ENCODE measurements at places on chromosomes 1 and 21.

- ATAC-seq: no peak
Measured at GRCh38 chr1:39668894-39669293, 3.0 kb downstream of the NT5C1A start.

- no peak for ATAC-seq
Measured at GRCh38 chr1:69706473-69706872, 138.8 kb downstream of the LRRC7 start.

- ATAC-seq: peak; percentile 88
Measured at GRCh38 chr1:198187973-198188588, 31.3 kb downstream of the NEK7 start.

- no peak for ATAC-seq
Measured at GRCh38 chr1:110476028-110476765, 25.2 kb downstream of the PROK1 start.

- no peak for ATAC-seq
Measured at GRCh38 chr1:179376223-179376622, 10.5 kb downstream of the AXDND1 start.

DNA sequence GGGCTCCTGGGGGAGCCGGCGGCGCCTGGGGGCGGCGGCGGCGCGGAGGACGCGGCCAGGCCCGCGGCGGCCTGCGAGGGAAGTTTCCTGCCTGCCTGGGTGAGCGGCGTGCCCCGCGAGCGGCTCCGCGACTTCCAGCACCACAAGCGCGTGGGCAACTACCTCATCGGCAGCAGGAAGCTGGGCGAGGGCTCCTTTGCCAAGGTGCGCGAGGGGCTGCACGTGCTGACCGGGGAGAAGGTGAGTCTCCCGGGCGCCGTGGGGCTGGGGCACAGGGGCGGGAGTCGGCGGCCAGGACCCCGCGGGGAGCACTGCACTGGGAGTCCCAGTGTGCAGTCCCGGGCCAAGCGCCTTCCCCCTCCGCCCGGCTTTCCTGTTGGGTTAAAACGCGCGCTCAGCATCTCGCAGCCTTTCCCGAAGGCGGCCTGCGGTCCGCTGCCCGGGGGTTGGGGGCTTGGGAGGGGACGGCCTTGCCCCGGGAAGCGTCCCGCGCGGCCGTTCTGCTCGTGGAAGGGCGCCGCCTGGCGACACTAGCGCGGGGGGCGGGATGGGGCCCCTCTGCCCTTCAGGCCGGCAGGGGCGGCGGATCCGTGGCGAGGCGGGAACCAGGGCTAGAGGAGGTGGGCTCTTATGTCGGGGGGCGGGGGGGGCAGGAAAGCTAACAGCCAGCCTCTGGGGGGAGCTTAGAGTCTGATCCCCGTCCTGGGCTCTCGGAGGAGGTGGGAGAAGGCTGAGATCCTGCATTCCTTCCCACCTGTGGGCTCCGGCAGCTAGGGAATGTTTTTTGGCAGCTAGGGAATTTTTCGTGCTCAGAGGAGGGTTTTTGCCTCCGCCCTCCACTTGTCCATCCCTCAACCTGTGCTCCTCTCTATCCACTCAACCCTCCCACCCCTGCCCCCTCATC lies 1.1 kb downstream of the HUNK start:
- ATAC-seq: no peak

DNA sequence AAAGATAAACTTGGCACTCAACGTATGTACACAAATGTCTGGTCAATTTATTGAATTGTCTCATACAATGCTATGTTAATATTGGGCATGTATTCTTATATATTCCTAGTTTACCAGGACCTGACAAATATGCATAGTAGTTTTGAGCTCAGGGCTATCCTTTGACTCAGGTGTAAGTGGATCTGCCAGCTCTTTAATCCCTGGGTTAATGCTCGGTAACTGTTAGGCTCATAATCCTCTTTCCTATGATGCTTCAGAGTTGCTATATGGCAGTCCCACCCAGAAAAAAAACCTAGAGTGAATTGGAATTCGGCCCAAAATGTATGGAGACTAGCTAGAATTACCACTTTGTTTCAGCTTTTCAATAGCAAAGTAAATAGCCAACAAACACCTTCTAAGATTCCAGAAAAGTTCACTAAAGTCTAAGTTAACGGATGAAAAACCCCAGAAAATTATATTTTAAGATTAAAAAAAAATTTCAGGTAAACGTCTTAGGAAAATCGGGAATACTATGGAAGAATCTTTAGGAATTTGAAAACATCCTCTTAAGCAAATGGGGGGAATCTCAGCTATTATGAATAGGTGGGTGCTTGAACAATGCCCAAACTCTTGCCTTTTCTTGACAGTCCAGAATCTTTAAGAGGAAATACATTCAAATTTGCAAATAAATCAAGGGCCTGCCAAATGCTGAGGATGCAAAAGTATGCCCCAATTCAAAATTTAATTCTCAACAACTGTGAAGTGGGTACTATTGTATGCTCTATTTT lies 10.9 kb downstream of the H3-3A start:
- no peak for ATAC-seq

GRCh38 chr1:26075421-26076144 lies 8.2 kb upstream of the TRIM63 start:
- no peak for ATAC-seq

GRCh38 chr1:198620951-198621824 lies 17.7 kb upstream of the PTPRC start:
- ATAC-seq: peak; percentile 66

- ATAC-seq: no peak
Measured at GRCh38 chr1:212287261-212287895, 2.2 kb downstream of the PPP2R5A start.

GRCh38 chr1:1427106-1427819 lies 6.2 kb upstream of the ANKRD65 start:
- no peak for ATAC-seq

- no peak for ATAC-seq
Measured at GRCh38 chr1:219317762-219318353, 144.2 kb downstream of the LYPLAL1 start.

- ATAC-seq: no peak
Measured at GRCh38 chr1:175009532-175009931, 9.8 kb downstream of the CACYBP start.

GRCh38 chr1:226157761-226158316 lies 28.7 kb downstream of the ACBD3 start:
- no peak for ATAC-seq

DNA sequence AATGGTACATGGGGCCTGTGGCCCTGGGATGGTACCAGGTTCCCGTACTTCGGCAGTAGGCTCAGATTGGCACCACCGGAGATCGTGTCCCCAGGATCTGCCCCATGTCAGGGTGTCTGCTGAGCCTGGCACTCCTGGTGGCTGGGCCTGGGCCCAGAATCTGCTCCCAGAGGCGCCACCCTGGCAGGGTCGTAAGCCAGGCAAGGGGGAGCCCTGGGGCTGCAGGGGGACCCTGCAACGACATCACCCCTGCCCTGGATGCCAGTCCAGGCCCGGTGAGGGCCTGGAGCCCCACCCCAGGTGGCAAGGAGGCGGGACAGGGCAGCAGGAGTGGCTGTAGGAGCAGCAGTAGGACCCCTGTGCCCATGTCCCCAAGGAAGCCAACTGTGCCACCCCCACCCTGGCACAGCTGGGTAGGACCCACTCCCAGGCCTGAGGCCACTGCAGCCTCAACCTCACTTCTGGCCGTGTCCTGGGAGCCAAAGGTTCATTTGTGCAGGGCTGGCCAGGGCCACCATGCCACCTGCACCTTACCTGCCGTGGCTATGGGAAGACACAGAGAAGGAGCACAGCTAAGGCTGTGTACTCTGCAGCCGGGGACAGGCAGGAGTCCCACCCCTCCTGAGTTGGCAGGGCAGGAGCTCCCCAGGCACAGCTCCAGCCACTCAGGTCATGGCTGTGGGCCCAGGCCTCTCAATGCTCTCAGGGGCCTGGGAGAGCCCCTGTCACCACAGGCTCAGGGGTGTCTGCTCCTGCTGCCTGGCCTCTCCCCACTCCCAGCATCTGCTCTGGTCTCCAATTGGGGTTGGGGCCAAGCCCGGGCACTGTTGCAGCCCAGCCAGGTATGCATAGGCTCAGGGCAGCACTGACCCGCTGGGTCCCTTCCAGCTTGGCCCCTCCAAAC lies 141.7 kb downstream of the EIF4G3 start:
- no peak for ATAC-seq

GRCh38 chr1:36351227-36351977 lies 28.0 kb upstream of the EVA1B start:
- ATAC-seq: peak; percentile 19

- ATAC-seq: no peak
Measured at GRCh38 chr1:190102757-190103326, 374.8 kb downstream of the BRINP3 start.

- peak; percentile 76 for ATAC-seq
Measured at GRCh38 chr1:23777979-23778814, at the start of gene PITHD1. PITHD1 (plus strand) TSS chr1:23778418; CDS start chr1:23778516, 98 bp downstream.

DNA sequence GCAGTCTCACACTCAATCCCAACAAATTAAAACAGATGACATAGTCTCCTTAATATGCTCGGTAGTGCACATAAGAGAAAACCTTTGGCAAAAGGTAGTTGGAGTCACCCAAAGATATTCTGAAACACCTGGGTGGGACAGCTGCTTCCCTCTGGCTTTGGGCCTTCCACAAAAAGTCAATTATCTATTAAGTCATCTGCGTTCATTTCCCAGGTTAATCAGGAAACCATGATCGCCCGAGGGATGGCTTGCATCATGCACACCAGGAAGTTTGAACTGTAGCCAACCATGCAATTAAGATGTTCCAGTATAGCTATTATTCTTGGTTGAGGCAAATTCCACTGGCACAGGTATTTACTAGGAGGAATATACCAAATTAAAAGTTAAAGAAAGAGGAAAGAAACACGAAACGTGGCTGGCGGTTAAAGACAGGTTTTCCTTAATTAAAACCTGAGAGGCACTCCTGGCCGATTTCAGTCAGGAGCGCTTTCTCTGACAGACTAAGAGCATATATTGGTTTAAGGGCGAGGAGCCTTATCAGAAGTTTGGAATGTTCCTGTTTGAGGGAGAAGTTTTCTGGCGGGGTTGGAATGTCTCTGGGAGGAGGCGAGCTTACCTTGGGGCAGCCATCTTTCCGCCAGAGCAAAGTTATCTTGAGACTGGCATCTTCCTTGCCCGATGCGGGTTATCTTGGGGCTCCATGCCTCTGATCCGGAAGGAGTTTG lies 19.9 kb downstream of the CLDN17 start:
- ATAC-seq: no peak

GRCh38 chr1:15956150-15956549 lies 19.8 kb downstream of the ZBTB17 start:
- ATAC-seq: peak; percentile 16

- no peak for ATAC-seq
Measured at GRCh38 chr1:245270972-245271371, 116.2 kb downstream of the KIF26B start.

GRCh38 chr21:29423099-29423870 lies 124.6 kb downstream of the BACH1 start:
- no peak for ATAC-seq

DNA sequence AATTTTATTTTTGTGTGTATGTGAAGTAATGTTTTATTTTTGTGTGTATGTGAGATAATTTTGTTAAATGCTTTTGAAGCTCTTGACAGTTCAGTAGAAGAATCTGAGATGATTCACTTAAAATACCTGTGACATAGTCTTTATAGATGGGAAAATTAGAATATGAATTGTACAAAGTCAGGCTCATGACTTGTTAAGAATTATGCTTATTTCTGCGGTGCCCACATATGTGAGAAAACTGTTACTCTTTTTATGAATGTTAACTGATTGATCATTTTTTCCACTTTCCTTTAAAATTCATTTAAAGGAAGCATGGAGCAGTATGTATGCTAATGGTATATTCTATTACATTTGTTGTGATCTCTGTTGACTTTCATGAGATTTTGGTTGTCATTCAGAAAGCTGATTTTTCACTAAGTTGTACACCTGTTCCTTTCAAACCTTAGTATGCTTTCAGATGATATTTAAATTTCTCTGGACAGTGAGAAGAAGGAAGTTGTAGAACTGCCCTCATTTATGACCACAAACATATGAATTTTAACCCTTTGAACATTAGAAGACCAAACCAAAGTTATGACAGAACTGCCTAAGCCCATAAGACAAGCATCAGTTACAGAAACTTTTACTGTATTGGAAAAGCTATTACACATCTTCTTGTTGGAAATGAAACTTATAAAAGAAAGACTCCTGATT lies 110.1 kb downstream of the POU2F1 start:
- ATAC-seq: no peak

DNA sequence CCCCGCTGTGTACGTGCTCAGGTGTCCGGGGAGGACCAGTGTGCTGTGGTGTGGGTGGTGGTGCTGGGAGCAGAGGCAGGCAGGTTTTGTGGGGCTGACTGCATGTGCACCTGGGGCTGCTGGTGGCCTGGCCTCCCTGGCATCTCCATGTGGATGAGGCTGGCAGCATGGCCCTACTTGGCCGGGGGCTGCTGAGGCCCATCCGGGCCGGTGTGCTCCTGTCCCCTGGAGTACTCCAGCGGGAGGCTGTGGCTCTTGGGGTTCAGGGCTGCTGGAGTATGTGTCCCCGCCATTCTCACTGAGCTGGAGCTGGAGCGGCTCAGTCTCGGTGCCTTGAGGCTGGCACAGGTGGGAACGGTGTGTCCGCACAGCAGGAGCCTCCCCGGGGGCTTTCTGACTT lies 20.8 kb upstream of the PEX10 start:
- ATAC-seq: no peak

DNA sequence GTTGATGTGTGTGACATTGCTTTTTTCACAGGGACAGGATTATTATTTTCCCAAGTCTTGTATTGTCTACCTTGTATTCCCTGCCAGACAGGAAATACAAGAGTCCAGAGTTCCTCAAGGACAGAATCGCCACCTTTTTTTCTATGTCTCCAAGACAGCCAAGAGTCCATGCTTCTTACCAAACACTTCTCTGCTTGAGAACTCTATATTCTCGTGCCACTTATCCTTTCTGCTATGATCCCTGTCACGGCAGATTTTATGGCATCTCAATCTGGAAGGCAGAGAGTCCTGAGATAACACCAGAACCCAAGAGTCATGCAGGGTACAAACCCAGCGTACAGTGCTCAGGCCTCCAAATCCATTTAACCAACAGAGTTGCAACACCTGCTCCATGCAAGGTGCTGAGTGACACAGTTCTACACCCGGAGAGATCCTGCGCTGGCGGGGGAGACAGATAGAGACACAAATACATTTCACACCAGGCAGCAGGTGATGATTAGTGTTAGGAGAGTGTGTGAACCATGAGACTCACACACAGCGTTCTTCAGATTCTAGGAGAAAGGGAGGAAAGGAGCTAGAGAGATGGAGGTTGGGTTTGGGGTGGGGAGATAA lies 107.6 kb downstream of the NAV1 start:
- ATAC-seq: no peak

GRCh38 chr1:110877364-110877763 lies 4.4 kb downstream of the CD53 start:
- no peak for ATAC-seq

GRCh38 chr1:27345272-27345671 lies 3.5 kb downstream of the SYTL1 start:
- ATAC-seq: no peak

GRCh38 chr1:157509546-157510232 lies 42.6 kb downstream of the FCRL5 start:
- ATAC-seq: no peak

DNA sequence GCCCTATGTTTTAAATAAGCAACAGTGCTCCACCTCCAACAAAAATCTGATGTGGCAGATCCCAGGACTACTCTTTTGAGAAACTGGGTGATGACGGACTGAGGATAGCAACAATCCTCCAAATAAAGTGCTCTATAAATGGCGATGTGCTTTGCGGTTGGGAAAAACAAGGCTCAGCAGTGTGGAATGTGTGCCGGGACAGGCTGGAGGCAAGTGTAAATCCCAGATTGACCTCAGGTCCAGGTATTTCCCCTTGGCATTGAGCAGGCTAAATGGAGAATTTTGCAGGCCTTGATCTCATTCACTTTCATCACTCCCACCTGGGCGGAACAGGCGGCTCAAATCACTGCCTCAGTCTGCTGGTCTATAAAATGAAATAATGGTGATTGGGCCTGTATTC lies 35.1 kb downstream of the LRRC42 start:
- ATAC-seq: no peak

GRCh38 chr21:21631961-21632360 lies 633.8 kb downstream of the NCAM2 start:
- no peak for ATAC-seq

Measured in activated CD4-positive, CD25-positive, alpha-beta regulatory T cell treated with anti-CD3 and anti-CD28 coated beads, Interleukin-2, amount 50 U/mL, for 24 hours (primary cell).